ENCODE measurements at places on chromosomes 16 and 17.

DNA sequence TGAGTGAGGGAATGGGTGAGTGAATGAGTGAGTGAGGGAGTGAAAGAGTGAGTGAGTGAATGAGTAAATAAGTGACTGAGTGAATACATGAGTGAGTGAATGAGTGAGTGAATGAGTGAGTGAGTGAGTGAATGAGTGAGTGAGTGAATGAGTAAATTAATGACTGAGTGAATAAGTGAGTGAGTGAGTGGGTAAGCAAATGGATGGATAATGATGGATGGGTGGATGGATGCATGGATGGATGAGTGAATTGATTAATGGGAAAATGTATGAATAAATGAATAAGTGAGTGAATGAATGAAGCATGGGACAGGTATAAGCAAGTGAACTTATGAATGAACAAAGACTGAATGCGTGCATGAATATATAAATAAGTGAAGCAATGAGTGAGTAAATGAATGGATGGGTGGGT lies 25.4 kb downstream of the TMEM114 start:
- DNase-seq, result no peak

DNA sequence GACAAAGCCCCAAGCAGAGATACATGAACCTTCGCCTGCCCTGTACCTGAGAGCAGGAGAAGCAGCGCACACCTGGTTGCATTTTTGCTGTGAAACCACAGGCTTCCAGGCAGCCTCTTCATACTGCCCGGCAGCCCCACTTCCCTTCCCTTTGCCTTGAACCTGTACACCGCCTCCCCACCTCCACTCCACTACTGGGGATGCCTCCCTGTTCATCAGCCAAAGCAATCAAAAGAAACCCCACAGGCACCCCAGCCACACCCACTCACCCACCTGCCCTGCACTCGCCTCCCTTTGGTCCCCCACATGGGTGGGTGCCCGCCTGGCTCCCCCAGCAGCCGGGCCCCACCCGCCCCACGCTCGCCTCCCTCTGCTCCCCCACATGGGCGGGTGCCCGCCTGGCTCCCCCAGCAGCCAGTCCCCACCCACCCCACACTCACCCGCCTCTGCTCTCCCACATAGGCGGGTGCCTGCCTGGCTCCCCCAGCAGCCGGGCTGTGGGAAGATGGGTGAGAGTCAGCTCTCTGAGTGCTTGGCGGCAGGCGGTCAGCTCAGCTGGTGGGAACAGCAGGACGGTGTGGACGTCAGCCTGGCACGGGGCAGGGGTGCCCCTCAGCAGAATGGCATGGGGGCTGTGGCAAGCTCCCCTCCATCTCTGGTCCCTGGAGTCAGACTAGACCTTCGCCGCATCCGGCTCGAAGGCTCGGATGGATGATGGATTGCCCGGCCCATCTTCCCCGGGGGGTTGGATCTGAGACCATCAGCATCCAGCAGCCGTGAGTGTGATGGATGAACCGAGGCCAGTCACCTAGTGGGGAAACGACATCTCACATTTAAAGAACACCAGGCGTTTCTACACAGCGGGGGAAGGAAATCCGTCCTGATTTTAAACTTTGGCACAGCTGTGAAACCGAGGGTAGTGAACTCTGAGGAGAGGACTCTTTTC lies 135.6 kb downstream of the BANP start:
- DNase-seq, result no peak

DNA sequence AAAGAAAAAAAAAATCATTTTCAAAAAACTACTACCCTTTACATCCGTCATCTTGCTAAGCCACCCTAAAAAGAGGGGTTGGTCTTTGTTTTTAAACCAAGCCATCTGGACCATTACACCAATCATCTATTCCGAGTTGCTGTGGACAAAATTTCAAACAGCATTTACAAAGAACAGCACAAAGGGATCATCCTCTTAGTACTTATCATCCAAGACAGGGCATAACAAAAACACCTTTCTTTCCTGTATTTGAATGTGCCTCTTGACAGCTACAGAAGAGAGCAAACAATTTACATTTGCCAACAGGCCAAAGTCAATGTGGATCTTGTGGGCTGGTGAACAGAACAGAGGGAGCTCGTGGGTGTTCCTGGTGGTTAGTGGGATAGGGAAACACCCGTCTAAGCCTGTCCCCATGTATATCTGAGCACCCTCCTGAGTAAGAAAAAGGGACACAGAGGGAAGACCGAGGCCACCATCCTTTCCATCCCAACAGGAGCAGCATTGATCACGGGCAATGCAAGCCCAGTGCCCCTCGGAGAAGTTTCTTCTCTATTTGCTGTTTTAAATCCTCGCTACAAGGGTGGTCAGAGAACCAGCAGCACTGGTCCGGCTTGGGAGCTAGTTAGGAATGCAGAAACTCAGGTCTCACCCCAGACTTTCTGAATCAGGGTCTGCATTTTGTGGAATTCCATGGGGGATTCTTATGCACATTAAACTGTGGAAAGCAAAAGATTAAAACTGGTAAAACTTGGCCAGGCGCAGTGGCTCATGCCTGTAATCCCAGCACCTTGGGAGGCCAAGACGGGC lies 1.9 kb downstream of the SLC39A11 start:
- no peak for DNase-seq

DNA sequence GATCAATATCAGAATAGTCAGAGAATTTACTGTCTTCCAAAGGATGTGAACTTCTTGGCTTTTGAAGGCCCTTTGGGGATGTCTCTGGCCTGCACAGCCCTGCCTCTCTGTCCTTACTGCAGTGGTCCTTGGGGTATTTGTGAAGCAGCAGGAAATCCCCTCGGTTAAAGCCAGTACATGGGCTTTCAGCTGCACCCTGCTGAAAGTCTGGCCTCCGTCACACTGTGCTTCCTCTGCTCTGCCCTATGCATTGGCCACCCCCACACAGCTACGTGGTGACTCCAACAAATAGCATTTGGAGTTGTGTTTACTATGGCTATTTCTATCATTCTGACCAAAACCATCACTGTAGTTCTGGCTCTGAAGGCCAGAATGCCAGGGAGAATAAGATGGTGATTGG lies 21.2 kb downstream of the SYCE1L start:
- no peak for DNase-seq

- no peak for DNase-seq
Observed at GRCh38 chr16:72937360-72937759, 110.6 kb downstream of the ZFHX3 start.

GRCh38 chr17:33531311-33531710 lies 238.2 kb upstream of the ASIC2 start:
- no peak for DNase-seq

DNA sequence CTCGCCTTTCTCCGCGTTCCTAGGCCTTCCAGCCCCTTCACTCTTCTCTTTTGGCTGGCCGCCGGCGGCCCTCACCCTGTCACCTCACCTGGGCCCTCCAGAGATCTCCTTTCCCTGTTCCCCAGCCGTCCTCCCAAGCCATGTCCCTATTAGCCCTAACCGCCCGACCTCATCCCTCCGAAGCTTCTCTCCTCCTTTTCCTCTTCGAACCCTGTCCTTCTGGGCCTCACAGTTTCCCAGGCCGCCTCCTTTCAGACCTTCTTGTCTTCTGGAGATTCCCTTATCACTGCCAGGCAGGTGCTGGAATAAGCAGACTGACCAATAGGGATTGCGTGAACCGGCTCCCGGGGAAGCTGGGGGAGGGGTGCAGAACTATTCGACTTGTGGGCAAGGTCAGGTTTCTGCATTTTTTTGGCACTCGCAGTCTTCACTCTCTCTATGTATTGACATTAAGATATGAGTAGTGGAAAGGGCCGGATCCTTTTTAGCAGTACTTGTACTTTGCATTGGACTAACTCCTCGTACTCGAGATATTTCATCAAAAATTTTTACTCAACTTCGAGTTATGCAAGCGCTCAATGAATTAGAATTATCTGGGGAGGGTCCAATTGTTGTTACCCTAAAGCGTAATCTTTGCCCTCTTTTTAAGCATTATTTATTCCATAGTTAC lies 690 bp downstream of the RHOT1 start:
- no peak for DNase-seq

DNA sequence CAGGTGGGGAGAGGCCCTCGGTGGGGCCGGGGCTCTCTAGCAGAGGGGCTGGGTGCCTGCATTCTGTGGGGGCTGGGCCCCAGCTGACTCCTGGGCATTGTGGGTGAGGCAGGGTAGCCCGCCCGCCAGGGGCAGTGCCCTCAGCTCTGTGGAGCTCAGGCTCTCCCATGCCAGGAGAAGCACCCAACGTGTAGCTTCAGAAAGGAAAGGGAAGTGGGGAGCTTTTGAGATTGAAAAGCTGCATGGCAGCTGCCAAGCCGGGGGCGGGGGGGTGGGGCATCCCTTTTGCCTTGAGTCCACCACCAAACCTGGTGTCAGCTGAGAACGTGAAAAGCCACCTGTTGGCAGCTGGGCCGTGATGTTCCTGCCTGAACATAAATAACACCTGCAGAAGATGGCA lies 192.1 kb upstream of the CIBAR2 start:
- DNase-seq, result no peak
